ENCODE measurements at places on chromosomes 6 and 20.

DNA sequence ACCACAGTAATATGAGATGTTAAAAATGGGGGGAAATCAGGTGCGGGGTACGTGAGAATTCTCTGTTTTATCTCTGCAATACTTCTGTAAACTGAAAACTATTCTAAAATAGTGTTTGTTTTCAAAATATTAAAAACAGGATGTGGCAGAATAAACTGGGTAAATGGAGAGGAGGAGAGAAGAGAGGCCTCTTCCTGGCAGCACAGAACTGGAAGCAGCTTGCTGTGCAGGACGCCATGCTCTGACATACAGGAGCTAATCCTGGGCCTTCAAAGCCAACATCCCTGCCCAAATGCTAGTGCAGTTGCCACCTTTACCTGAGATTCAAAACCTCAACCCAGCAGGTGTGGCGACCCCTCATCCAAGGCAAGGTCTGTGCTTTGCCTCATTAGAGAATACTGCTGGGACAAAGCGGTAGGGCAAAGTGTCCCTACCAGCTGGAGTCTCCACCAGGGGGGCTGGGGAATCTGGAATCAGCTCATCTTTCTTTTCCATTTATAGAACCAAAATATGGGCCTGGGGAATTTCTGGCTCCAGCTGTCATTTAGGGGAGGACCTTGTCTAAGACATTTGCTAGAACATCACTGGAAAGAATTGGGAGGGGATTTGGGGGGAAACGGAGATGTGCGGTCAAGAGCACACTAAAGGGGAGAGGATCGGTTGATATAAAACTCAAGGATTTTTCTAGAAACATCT lies 67.3 kb downstream of the SCML4 start:
- H3K36me3 ChIP-seq, result no peaks in the 10 kb centered on the region
- H3K4me1 ChIP-seq, result no peaks in the 10 kb centered on the region
- H3K27me3 ChIP-seq, result no peaks in the 10 kb centered on the region

- peaks cover 91% of the 10 kb centered on the region for H3K27me3 ChIP-seq
- H3K27ac ChIP-seq, result no peak overlapping the region
- H3K4me3 ChIP-seq, result no peak overlapping the region
- H3K4me1 ChIP-seq, result peaks cover 16% of the 10 kb centered on the region
Observed at GRCh38 chr6:1608222-1609040, 1.3 kb upstream of the FOXC1 start.

DNA sequence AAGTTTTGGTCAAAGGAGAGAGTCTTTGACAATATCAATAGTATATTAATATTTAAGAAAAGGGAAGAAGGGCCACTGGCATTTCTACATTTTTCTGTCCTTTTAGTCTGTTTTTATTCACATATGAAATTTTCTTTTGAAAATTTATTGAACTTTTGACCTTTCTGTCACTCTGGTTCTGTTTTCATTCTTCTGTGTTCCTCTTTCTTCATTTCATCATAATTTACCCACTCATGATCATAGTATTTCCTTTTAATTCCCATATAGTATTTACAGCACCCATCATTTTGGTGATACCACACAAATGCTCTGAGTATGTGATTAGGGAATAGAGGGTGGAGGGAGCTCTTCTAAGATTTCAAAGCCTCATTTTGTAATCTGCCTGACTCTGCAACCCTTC lies 142.8 kb downstream of the GJA1 start:
- H3K4me1 ChIP-seq, result no peaks in the 10 kb centered on the region
- H3K27me3 ChIP-seq, result no peaks in the 10 kb centered on the region
- H3K4me3 ChIP-seq, result no peak overlapping the region
- DNase-seq, result no peak
- no peak overlapping the region for H3K27ac ChIP-seq

DNA sequence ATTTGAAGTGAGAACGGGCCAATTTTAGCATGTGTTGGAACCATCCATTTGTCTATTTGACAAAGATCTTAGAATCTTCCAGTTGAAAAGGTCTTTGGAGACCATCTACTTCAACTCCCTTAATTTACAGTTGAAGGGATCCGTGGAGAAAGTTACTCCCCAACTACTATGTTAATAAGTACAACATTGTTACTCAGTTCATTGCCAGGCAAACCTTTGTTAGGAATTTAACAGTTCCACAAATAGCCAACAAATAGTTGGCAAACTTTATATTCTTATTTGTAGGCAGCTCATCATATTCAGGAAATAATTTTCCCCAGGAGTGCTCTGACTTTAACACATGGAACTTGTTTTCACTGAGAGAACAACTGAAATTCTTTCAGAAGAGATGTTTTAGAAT lies 81.0 kb upstream of the FLRT3 start:
- H3K27me3 ChIP-seq, result no peaks in the 10 kb centered on the region
- no peak for DNase-seq
- H3K27ac ChIP-seq, result no peak overlapping the region
- no peaks in the 10 kb centered on the region for H3K36me3 ChIP-seq
- H3K4me3 ChIP-seq, result no peak overlapping the region

DNA sequence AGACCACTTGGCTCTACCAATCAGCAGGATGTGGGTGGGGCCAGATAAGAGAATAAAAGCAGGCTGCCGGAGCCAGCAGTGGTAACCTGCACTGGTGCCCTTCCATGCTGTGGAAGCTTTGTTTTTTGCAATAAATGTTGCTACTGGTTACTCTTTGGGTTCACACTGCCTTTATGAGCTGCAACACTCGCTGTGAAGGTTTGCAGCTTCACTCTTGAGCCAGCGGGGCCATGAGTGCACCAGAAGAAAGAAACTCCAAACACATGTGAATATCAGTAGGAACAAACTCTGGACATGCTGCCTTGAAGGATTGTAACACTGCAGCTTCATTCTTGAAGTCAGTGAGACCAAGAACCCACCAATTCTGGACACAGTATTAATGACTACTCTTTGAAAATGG lies 89.9 kb upstream of the MBOAT1 start:
- H3K27me3 ChIP-seq, result no peaks in the 10 kb centered on the region
- no peak overlapping the region for H3K4me3 ChIP-seq
- H3K36me3 ChIP-seq, result no peaks in the 10 kb centered on the region
- H3K27ac ChIP-seq, result no peak overlapping the region

GRCh38 chr6:8674126-8674525 lies 238.8 kb upstream of the SLC35B3 start:
- no peak for DNase-seq
- no peak overlapping the region for H3K4me3 ChIP-seq
- no peak overlapping the region for H3K27ac ChIP-seq
- no peaks in the 10 kb centered on the region for H3K4me1 ChIP-seq
- H3K36me3 ChIP-seq, result no peaks in the 10 kb centered on the region
- no peaks in the 10 kb centered on the region for H3K27me3 ChIP-seq

DNA sequence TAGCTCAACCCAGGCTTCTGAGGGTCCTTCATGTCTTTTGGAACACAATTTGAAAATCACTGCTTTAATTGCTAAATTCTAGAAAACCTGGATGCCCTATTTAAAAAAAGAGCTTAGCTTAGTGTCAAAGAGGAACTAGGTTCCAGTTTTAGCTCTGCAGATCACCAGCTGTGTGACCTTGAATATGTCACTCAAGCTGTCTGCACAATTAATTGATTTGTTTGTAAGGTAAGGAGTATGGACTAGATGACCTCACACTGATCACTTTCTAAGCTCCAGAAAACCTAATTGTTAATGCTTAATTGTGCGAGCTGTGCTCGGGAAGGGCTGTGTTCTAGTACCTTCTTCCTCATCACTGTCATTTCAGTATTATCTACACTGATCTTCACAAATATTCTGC lies 26.2 kb downstream of the UTRN start:
- H3K36me3 ChIP-seq, result no peaks in the 10 kb centered on the region
- no peak overlapping the region for H3K4me3 ChIP-seq
- H3K4me1 ChIP-seq, result peaks cover 19% of the 10 kb centered on the region
- no peak for DNase-seq

DNA sequence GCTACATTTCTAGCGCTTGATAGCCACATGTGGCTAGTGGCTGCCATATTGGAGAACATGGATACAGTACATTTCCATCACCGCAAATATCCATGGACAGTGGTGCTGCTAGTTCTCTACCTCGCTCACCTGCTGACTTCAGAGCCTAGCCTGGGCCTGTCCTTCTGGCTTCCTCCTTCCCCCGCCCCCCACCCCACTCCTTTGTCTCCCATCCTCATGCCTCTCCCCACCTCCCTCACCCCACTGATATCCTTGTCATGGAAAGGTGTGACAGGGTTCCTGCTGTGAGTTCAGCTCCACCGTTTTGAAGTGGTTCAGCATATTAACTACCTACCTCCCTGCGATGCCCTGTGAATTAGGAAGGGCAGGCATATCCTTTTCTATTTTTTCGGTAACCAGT lies 14.2 kb downstream of the NKX2-2 start:
- DNase-seq, result no peak
- H3K4me3 ChIP-seq, result no peak overlapping the region
- H3K36me3 ChIP-seq, result no peaks in the 10 kb centered on the region
- H3K27me3 ChIP-seq, result peaks cover 34% of the 10 kb centered on the region

GRCh38 chr6:106315765-106316374 lies 9.7 kb downstream of the ATG5 start:
- H3K36me3 ChIP-seq, result peaks cover 4% of the 10 kb centered on the region
- peaks cover 22% of the 10 kb centered on the region for H3K4me1 ChIP-seq
- no peak overlapping the region for H3K4me3 ChIP-seq
- no peak overlapping the region for H3K27ac ChIP-seq
- no peaks in the 10 kb centered on the region for H3K27me3 ChIP-seq
- DNase-seq, result no peak

DNA sequence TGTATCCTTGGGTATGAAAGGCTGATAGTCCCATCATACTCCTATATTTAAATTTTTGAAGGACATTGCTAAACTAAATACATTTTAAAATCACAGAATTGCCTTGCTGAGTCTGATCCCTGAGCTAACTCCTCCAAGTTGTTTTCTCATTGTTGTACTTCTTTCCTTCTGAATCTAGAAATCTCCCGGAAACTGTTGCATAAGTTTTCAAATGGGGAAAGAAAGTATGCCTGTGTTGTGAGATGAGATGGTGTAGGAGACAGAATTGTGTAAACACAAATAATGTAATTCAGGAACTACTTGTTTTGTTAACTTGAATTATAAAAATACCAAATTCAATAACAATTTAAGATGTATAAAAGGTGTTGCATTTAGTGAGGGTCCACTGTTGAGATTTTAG lies 7.3 kb downstream of the PNRC1 start:
- H3K36me3 ChIP-seq, result peaks cover 23% of the 10 kb centered on the region
- no peak overlapping the region for H3K4me3 ChIP-seq
- peak; percentile 61 for DNase-seq
- no peaks in the 10 kb centered on the region for H3K27me3 ChIP-seq
- H3K4me1 ChIP-seq, result peaks cover 15% of the 10 kb centered on the region

GRCh38 chr6:45677381-45678284 lies 299.9 kb upstream of the SUPT3H start:
- DNase-seq, result peak; percentile 70
- no peaks in the 10 kb centered on the region for H3K36me3 ChIP-seq
- no peaks in the 10 kb centered on the region for H3K27me3 ChIP-seq

GRCh38 chr20:52150440-52151258 lies 40.9 kb downstream of the ZFP64 start:
- no peak overlapping the region for H3K27ac ChIP-seq
- DNase-seq, result peak; percentile 56
- no peak overlapping the region for H3K4me3 ChIP-seq
- no peaks in the 10 kb centered on the region for H3K27me3 ChIP-seq

GRCh38 chr6:127215931-127216330 lies 50.7 kb upstream of the RNF146 start:
- DNase-seq, result no peak
- H3K27ac ChIP-seq, result no peak overlapping the region
- H3K4me3 ChIP-seq, result no peak overlapping the region

DNA sequence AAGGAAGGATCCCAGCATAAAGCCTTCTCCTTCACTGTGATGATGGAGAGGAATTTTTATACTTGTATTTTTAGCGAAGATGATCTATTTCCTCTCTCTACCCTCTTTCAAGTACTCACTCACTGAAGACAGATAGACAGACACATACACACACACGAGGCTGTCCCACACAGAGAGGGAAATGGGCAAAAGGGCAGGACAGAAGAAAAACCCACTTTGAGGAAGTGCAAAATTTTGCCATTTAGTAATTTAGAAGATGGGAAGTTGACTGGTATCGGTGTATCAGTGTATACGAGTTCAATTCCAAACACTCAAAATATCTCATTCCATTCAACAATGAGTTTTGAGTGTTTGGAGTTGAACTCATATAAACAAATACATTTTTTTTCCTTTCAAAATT lies 30.9 kb downstream of the HEBP2 start:
- H3K4me1 ChIP-seq, result peaks cover 12% of the 10 kb centered on the region
- H3K27me3 ChIP-seq, result no peaks in the 10 kb centered on the region
- no peak for DNase-seq

- H3K36me3 ChIP-seq, result no peaks in the 10 kb centered on the region
- DNase-seq, result no peak
- H3K4me3 ChIP-seq, result no peak overlapping the region
- no peaks in the 10 kb centered on the region for H3K27me3 ChIP-seq
- H3K27ac ChIP-seq, result no peak overlapping the region
Observed at GRCh38 chr6:37731888-37732287, 34.2 kb upstream of the MDGA1 start.

GRCh38 chr6:151179321-151179720 lies 60.4 kb upstream of the AKAP12 start:
- H3K27ac ChIP-seq, result no peak overlapping the region
- no peaks in the 10 kb centered on the region for H3K27me3 ChIP-seq
- no peak for DNase-seq
- peaks cover 11% of the 10 kb centered on the region for H3K4me1 ChIP-seq
- H3K36me3 ChIP-seq, result no peaks in the 10 kb centered on the region

GRCh38 chr6:130937942-130938604 lies 110.9 kb downstream of the SMLR1 start:
- H3K36me3 ChIP-seq, result no peaks in the 10 kb centered on the region
- no peak overlapping the region for H3K27ac ChIP-seq
- H3K4me3 ChIP-seq, result no peak overlapping the region

DNA sequence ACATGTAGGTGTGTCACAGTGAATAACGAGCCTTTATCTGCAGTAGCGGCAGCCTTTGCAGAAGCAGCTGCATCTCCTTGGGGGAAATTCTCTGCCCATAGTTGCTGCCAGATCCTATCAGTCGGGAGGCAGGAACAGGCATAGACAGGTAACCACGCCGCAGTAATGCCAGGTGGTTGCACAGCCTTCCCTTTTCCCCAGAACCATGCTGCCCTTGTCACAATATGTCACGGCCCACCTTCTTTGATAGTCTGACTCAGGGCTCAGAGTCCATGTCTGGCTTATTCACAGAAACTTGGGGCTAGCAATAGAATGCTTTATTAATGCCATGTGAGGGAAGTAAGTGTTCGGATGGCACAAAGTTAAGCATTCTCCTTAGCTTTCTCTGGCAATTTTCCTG lies 76.6 kb downstream of the F13A1 start:
- H3K4me1 ChIP-seq, result no peaks in the 10 kb centered on the region
- DNase-seq, result no peak
- no peak overlapping the region for H3K27ac ChIP-seq
- H3K36me3 ChIP-seq, result no peaks in the 10 kb centered on the region
- H3K27me3 ChIP-seq, result no peaks in the 10 kb centered on the region

- H3K27me3 ChIP-seq, result no peaks in the 10 kb centered on the region
- no peak overlapping the region for H3K27ac ChIP-seq
- DNase-seq, result no peak
- no peaks in the 10 kb centered on the region for H3K36me3 ChIP-seq
- H3K4me3 ChIP-seq, result no peak overlapping the region
Observed at GRCh38 chr20:56766528-56766927, 137.4 kb downstream of the TFAP2C start.
